ENCODE measurements at places on chromosomes 5 and 9.
A peak's percentile ranks its signal among the peaks of the same experiment; 100 is the strongest.

DNA sequence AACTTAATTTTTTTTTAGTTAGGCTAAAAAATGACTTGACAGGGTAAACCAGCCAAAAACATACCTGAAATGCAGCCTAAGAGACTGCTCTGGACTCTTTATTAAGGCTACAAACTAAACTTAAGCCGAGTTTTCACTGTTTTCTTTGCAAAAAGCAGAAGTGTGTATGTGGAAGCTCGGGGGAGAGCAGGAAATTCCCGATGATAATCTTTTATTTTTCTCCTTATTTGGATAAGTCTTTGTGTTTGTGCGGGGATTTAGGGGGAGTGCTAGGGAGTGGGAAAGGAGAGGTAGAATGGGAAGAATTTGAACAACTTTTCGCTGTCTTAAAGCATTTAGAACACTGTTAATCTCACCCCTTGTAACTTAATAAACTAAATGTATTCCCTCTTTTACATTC is 30.7 kb upstream of the GPR21 start:
- no peak for DNase-seq

DNA sequence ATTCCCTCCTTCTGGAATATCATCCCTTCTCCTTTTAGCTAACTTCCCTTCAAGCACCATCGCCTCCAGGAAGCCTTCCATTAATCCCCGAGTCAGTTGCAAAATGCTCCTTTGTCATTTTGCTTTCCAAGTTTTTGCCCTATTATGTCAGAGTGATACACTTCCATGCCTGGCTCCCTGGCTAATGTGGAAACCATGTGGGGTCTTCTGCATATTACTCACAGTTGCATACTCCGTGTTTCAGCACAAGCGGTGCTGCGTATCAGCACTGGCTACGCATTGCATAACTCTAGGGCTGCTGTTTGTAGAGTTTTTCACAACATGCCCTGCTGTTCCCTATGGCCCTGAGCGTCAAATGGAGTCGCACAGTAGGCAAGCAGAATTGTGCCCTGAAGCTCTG is 1.9 kb downstream of the TEX53 start:
- DNase-seq: no peak

DNA sequence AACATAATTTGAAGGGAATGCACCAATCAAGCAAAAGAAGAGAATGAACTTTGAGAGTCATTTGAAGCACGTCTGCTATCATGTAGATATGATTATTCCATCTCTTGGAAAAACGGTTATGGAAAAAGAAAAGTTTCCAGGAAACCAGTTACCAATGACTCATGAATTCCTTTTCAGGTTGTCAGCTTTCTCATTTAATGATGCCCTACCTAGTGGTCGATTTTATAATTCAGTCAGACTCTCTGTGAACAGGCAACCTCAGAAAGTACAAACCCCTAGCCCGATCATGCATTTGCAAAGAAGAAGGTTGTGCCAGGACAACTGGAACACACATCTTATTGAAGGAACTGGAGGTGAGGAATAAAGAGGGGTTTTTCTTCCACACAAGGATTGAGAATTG is 355.1 kb upstream of the GRIA1 start:
- DNase-seq: no peak

GRCh38 chr5:150731669-150732242 is 27.1 kb downstream of the DCTN4 start:
- DNase-seq: no peak

GRCh38 chr9:115992834-115993233 is 160.8 kb upstream of the PAPPA start:
- DNase-seq: peak; percentile 15

- no peak for DNase-seq
Measured at GRCh38 chr9:34884747-34885189, 73.3 kb upstream of the PHF24 start.

DNA sequence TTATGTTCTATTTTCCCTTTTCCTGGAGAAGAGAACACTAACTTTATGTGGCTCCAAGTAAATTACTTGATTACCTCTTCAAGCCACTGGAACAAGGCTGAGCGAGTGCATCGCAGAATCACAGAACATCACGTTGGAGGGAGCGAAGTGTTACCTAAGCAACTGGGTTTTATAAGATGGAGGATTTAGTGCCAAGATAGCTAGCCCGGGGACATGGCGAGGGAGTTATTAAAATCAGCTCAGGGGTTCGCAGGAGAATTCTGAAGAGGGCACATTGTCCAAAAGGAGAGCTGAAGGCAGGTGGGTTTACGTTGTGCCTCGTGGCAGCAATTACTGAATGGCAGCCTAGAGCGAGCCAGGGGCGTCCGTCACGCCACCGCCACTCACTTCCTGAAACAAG is 563.2 kb upstream of the ADAMTS16 start:
- no peak for DNase-seq

- no peak for DNase-seq
Measured at GRCh38 chr5:115264786-115265185, 2.1 kb upstream of the PGGT1B start.

DNA sequence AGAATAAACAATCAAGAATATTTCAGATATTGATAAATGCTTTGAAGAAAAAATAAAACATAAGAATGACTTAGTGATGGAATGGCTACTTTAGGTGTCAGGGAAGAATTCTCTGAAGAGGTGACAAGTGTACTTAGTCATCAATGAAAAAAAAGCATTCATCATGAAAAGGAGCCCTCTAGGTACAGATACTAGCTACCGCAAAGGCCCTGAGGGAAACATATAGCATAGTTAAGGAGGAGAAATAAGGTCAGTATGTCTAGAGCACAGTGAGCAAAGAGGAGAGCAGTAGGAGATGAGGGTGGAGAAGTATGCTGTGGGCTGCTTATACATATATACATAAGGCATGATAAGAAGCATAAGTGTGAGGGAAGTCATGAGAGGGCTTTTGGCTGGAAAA is 41.8 kb downstream of the CSF2 start:
- DNase-seq: no peak

DNA sequence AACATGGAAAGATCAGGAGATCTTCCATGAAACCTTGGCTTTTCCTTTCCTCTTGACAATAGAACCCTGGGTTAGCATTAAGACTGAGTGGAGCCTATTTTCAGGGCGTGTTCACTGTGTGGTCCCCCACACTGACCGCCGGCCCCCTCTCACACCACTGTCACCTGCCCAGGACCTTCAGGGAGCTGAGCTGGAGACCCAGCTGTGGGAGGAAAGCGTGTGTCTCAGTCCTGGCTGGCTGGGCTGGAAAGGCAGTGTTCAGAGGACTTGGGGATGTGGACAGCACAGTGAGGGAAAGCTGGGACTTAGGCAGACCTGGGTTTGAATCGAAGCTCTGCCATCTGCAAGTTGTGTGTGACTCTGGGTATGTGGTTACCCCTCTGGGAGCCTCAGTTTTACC is 268.1 kb downstream of the NSG2 start:
- no peak for DNase-seq

GRCh38 chr9:19379283-19379682 is 753 bp downstream of the RPS6 start:
- DNase-seq: no peak

- no peak for DNase-seq
Measured at GRCh38 chr5:137751869-137752491, 2.2 kb downstream of the HNRNPA0 start.

GRCh38 chr9:32550150-32550561 is 2.0 kb upstream of the SMIM27 start:
- no peak for DNase-seq

DNA sequence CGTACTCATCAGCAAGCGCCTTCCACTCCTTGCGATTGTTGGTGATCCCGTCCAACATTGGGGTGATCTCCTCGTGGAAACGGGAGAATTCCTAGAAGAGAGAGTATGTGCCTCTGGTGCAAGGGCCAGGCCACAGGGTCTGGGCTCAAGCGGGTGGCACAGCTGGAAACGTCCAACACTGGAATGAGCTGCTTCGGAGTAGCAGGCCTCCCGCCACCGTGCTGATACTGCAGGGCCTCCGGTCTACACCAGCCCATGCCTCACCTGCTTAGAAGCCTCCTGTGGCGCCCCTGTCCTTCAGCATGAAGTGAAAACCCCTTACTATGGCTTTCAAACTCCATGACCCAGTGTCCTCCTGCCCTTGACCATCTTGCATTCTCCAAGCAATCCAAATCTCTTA is 81.4 kb downstream of the PDE6A start:
- DNase-seq: no peak

GRCh38 chr5:154873791-154874331 is 15.4 kb downstream of the CNOT8 start:
- DNase-seq: no peak

DNA sequence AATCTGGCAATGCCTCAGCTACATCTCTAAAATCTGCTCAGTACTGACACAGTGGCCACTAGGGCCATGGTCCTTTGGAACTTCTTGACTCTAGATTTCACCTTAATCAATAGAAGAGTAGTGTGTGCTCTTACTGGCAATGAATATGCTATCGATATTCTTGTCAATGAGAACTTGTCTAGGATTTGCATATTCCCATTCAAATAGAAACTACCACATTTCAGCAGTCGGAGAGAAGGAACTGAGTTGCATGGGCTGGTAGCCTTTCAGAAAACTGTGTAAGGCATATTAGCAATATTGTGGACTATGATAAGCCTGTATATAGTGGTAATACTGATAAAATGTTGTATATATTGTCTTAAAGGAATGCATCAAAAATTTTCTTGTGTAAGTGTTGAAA is 45.3 kb upstream of the NAA35 start:
- no peak for DNase-seq

GRCh38 chr9:115593587-115594091 is 475.7 kb upstream of the TNC start:
- DNase-seq: no peak

- DNase-seq: no peak
Measured at GRCh38 chr9:101458963-101459631, 23.5 kb upstream of the ALDOB start.

- no peak for DNase-seq
Measured at GRCh38 chr9:129505270-129505902, 115.5 kb downstream of the C9orf50 start.

GRCh38 chr5:32123058-32123805 is 50.9 kb downstream of the GOLPH3 start:
- no peak for DNase-seq

DNA sequence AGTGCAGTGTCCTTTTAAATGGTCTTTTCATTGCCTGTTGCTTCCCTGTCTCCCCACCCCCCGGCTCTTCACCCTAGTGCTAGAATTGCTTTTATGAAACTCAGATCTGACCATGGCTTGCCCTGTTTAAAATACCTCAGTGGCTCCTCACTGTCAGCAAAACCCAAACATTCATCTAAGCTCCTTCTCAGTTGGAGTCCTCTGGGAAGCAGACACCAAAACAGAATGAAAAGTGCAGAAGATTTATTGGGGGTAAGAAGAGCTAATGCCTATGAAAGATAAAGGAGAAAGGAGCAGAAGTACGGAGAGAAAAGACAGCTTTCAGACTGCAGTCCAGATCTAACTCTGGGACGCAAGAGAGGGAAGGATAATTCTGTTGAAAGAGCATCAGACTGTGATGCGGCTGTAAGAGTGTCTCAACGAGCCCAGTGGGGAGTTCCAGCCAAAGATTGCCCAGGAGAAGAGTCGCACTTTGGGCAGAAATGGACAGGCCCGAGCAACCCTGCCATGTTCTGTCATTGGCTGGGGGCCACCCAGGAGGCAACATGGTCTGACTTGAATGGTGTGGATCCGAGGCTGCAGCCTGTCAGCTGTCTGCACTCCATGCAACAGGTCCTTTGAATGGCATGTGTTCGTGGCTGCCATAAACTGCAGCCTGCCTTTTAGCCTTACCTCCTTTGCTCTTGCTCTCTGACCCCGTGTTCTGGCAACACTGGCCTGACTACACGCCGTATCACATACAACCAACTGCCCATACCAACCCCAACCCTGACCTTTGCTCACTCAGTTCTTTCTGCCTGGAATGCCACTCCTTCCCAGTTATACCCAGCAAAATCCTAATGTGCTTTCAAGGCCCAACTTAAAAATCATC is 55.9 kb downstream of the IRF1 start:
- DNase-seq: no peak

DNA sequence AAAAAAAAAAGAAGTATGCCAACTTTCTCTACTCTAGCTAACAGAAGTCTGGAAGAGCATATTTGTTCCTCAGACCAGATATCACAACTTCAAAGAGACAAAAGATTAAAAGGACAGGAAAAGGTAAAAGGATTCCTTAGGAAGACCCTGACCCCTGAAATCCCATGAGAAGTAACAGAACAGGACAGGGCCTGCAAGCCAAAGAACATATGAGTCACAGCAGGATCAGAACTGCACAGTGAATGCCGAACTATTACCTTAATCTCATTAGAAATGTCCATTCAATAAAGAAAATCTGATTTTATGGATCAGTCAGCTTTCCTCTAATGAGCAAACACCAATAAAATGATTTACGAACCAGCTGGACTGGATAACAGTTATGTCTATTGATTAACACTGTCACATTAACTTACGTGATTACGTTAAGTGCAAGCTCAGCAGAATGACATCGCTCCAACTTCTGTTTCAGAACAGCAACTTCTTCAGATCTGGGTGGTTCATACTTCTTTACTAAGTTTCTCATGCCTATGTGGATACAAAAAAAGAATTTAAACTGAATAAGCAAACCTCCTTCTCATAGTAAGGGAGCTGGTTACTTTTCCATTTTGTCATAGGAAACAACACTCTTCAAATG is 13.6 kb downstream of the CCNH start:
- DNase-seq: no peak

DNA sequence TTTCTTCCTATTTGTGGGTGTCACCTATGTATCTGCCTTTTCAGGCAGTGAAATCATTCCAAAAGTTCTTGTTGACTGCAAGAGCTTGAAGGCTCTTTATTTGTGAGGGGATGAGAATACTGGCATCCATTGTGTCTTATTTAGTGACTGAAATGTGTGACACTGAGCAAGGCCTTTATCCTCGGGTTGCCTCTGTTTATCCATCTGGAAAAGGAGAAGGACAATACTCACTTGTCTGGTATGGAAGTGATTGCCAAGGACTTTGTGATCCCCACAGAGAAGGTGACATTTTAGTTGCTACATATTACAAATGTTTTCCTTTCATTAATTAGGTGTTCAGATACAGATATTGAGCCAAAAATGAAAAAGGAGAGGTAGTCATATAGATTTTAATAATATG is 80.2 kb downstream of the ARRDC3 start:
- no peak for DNase-seq

- DNase-seq: no peak
Measured at GRCh38 chr9:22073349-22073748, 64.2 kb upstream of the CDKN2B start.

DNA sequence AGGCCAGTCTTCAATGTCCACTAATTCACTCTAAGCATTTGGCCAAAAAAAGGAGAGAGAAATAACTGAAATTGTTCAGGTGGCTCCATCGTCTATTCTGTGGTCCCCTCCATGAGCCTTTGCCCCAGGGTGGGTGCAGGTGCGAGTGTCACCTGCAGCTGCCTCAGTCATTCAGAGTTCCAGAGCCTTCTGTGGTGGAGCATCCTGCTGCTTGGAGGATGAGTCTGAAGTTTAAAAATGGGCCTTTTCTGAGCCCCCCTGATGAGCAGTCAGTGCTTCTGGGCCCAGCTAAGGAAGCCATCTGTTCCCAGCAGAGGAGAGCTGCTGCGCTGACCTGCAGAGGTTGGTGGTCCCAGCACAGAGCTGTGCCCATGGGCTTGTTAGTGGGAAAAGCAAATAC is 48.2 kb downstream of the NDST1 start:
- no peak for DNase-seq

Measured in keratinocyte (primary cell).